CD8-positive, alpha-beta memory T cell (primary cell): ENCODE measurements at places on chromosomes 5 and 9. TPM values are rescaled to one million over a fixed set of nuclear protein-coding genes. Genes with fewer than 3 reads are reported as not detected.

GRCh38 chr9:69931340-69931739 is 110.7 kb downstream of the CFAP95 start:
- DNase-seq: no peak

NME5 gene
- not detected for polyA plus RNA-seq

GRCh38 chr5:132265336-132266030 is 8.0 kb downstream of the PDLIM4 start:
- no peak for DNase-seq

RORB gene
- polyA plus RNA-seq: 0.05 TPM

- DNase-seq: no peak
Measured at GRCh38 chr5:139513852-139514485, 31.4 kb upstream of the STING1 start.

FREM1 gene
- polyA plus RNA-seq: not detected

GRCh38 chr5:149071756-149072155 is 8.9 kb upstream of the SH3TC2 start:
- DNase-seq: no peak

DNA sequence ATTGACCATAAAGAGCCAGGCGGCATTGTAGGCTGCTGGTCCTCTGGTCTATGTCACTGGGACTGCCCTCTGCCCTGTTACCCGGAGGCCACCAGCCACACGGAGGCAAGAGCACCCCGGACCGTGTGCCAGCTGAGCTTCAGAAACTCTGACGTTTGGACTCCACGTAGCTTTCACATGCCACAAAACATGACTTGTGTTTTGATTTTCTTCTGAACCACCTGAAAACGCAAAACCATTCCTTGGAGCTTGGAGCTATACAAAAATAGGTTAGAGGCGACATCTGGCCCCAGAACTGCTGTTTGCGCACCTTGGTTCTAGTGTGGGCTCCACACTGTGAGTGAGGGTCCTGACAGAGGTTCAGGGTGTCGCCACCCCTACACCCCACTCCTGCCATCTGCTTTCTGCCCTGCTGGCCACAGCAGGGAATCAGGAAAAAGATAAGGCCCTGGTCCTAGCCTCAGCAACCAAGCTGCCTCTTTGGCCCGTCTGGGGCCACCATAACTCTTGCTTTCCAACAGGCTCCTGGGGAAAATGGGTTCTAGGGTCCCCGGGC is 151.3 kb upstream of the IRX2 start:
- no peak for DNase-seq

GRCh38 chr5:96537386-96537785 is 104.3 kb upstream of the PCSK1 start:
- no peak for DNase-seq

- DNase-seq: no peak
Measured at GRCh38 chr5:171582849-171583248, 163.4 kb downstream of the FGF18 start.

- no peak for DNase-seq
Measured at GRCh38 chr5:73115399-73116051, 4.8 kb upstream of the TMEM171 start.

AFF4 gene
- 17.5 TPM for polyA plus RNA-seq

GRCh38 chr5:77498952-77499351 is 6.8 kb upstream of the WDR41 start:
- no peak for DNase-seq
